Spinal cord (tissue), 10 donors: ENCODE measurements at places on chromosomes 16 and 17. TPM values are rescaled to one million over a fixed set of nuclear protein-coding genes. Genes with fewer than 3 reads are reported as not detected.

PIK3R6 gene
- 4.7 TPM for polyA plus RNA-seq

PLCG2 gene
- polyA plus RNA-seq: 7.3 TPM

ZBTB4 gene
- polyA plus RNA-seq: 60.6 TPM

ATP2A1 gene
- polyA plus RNA-seq: 2.6 TPM

ZNF287 gene
- polyA plus RNA-seq: 7.3 TPM

KRTAP4-1 gene
- not detected for polyA plus RNA-seq

RPUSD1 gene
- polyA plus RNA-seq: 23.9 TPM

FKBP10 gene
- 74.2 TPM for polyA plus RNA-seq

KRT28 gene
- polyA plus RNA-seq: not detected

HEATR9 gene
- 0.44 TPM for polyA plus RNA-seq

KRTAP3-2 gene
- polyA plus RNA-seq: not detected

CCDC78 gene
- polyA plus RNA-seq: 16.0 TPM

ACE gene
- polyA plus RNA-seq: 14.4 TPM

SLC25A10 gene
- 15.2 TPM for polyA plus RNA-seq

NATD1 gene
- 10.3 TPM for polyA plus RNA-seq

CA7 gene
- 0.49 TPM for polyA plus RNA-seq

TSNAXIP1 gene
- polyA plus RNA-seq: 14.9 TPM

PYY gene
- 0.68 TPM for polyA plus RNA-seq

ABCC12 gene
- 0.32 TPM for polyA plus RNA-seq

MFAP4 gene
- polyA plus RNA-seq: 58.8 TPM

MEIOB gene
- 1.4 TPM for polyA plus RNA-seq

MYCBPAP gene
- polyA plus RNA-seq: 5.0 TPM

POLR3K gene
- polyA plus RNA-seq: 16.9 TPM

NOD2 gene
- polyA plus RNA-seq: 0.82 TPM

SALL1 gene
- polyA plus RNA-seq: 72.0 TPM

PRSS53 gene
- polyA plus RNA-seq: 7.1 TPM

GPR142 gene
- polyA plus RNA-seq: 0.86 TPM

OR4D1 gene
- polyA plus RNA-seq: 0.18 TPM

NFATC3 gene
- polyA plus RNA-seq: 16.9 TPM

TM4SF5 gene
- polyA plus RNA-seq: not detected

STX8 gene
- 61.5 TPM for polyA plus RNA-seq

RASL10B gene
- 45.4 TPM for polyA plus RNA-seq

EMP2 gene
- polyA plus RNA-seq: 19.7 TPM

KRTAP1-5 gene
- not detected for polyA plus RNA-seq
